Activated naive CD4-positive, alpha-beta T cell treated with anti-CD3 and anti-CD28 coated beads, Interleukin-2, amount 50 U/mL, for 16 hours (primary cell): ENCODE measurements at places on chromosomes 6 and 20.

- DNase-seq = peak; percentile 78
Observed at GRCh38 chr20:39081255-39081654, 119.1 kb downstream of the DHX35 start.

DNA sequence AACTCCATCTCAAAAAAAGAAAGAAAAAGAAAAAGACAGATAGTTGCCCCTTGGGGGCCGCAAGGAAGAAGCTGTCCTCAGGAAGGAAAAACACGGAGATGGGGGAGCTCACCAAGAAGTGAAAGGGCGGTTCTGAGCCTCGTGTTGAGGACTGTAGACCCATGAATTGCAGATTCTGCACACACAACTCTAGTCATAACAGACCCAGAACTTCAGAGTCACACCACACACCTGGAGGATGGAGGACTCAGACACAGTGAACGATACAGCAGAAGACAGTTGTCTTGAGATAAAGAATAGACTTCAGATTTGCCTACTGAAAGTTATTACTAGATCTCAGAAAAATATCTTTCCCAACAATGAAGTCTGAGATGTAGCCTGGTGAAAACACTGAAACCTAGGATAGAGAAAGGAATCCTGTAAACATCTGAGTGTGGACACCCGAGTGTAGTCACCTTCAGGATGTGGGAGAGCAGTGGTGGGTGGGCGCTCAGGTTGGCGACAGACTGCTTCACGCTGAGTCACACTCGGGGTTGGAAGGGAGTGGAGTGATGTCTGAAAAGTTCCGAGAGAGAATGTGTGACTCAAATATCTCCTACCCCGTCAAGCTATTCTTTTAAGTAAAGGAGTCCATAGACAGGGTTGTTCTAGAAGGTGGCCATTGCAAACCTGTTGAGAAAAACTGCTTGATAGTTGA is 88.1 kb downstream of the MAP3K4 start:
- peak; percentile 26 for DNase-seq

DNA sequence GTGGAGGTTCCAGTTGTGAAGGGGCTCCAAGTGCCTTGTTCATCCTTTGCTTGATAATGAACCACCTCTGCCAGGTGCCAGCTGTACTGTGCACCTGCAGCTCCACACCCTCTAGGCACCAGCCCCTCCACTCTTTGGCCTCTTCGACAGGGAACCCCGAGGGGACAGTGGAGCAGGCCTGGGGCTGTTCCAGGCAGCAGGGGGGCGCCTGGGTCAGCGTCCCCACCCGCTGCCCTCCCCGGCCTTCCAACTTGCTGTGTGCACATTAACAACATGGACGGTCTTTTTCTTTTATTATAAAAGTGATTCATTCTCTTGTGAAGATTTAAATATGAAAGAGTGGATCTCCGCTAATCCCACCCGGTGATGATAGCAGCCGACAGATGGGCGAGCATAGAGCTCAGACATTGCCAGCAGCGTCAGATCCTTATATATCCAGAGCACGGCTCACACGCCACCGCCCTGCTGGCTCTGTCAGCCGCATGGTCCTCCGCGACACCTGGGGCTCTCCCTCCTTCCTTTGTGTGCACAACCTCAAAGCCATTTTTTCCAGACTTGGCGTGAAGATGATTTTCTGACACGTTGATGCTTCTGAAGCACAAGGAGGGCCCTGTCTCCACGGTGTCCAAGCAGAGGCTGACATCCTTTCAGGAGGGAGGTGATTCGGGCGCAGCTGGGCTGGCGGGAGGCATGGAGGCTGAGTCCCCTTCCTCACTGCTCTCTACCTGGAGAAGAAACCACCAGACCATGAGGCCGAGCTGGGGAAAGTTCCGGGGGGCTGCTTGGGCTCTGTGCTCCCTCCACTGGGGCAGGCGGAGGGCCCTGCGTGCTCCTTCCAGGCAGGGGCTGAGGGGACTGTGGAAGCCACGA is 22.2 kb upstream of the MRGBP start:
- DNase-seq = no peak

DNA sequence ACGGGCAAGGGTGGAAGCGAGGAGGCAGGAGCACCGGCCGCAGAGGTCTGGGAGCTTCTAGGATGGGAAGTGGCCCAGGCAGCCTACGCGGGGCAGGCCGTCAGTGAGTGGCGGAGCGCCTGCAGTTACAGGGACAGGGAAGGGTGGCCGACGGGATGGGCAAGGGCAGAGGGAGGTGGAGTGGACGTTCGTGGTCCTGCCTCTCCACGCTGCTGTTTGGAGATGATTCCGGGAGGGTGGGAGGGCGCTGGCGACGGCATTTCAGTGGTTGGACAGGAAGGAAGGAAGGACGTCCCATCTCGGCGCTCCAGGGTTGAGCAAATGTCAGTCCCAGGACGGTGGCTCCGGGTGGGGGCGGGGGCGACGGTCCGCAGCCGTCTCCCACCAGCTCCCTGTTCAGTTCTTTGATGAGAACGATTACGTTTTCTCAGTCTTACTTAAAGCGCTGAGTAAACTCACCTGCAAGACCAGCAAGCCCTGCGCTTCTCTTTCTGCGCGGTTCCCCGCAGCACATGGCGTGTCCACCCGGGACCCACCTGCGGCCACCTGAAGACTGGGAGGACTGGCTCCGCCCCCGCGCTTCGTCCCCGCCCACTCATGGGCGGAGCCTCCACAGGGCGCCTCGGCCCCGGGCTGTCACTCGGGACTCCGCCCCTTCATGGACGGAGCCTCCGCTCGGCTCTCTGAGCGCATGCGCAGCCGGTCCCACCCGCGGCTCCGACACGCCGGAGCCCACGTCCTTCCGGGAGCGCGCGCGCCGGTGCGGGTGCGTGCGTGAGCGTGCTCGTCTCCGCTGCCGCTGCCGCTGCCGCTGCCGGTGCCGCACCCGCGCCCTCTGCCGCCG is at the start of gene DNAJC5:
DNAJC5 (plus strand) TSS at position 769 of the 844 bp plus-strand sequence. CDS start 33,220 bp downstream, outside the sequence.
- DNase-seq = peak; percentile 95

DNA sequence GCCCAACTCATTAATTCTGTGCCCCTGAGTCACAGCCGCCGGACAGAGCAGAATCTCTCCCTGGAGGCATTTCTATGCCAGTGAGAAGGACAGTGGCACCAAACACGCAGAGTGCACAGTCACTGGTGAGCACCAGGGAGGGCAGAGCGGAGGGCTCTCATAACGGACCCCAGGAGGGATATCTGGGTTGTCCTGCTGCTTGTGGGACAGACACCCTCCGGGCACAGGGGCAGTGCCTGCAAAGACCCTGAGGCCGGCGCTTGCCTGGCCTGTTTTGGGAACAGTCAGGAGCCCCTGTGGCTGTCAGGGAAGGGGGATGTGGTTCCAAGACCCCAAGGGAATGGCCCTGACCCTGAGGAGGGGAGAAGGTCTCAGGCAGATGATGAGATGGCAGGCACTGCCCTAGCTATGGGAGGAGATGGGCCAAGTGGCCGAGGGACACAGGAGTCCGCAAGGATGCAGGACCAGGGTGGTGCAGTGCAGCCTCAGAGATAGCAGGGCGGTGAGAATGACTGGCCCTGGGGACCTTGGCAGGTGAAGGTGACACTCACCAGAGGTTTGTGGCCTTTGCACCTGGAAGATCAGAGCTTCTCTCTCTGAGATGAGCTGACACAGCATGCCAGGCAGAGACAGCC is 270.8 kb downstream of the SMOC2 start:
- DNase-seq = no peak

GRCh38 chr20:24727795-24728194 is 221.3 kb upstream of the CST7 start:
- DNase-seq = no peak

- DNase-seq = no peak
Observed at GRCh38 chr20:57130160-57130772, 136.2 kb downstream of the BMP7 start.

DNA sequence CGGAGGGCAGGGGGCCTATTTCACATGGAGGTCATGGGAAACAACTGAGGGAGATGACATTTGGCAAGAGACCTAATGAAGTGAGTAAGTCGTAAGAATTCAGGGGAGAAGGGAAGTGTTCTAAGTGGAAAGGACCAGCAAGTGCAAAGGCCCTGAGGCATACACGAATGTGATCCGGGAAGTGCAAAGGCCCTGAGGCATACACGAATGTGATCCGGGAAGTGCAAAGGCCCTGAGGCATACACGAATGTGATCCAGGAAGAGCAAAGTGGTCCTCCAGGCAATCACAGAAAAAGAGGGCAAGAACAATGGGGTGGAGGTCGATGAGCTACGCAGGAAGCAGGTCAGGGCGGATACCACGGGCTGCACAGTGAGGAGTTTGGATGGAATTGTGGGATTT is 24.2 kb upstream of the EXOC2 start:
- DNase-seq = no peak

GRCh38 chr20:35663516-35664465 is 909 bp downstream of the CPNE1 start:
- DNase-seq = peak; percentile 69

GRCh38 chr6:30364591-30364990 is 19.6 kb downstream of the RPP21 start:
- no peak for DNase-seq

DNA sequence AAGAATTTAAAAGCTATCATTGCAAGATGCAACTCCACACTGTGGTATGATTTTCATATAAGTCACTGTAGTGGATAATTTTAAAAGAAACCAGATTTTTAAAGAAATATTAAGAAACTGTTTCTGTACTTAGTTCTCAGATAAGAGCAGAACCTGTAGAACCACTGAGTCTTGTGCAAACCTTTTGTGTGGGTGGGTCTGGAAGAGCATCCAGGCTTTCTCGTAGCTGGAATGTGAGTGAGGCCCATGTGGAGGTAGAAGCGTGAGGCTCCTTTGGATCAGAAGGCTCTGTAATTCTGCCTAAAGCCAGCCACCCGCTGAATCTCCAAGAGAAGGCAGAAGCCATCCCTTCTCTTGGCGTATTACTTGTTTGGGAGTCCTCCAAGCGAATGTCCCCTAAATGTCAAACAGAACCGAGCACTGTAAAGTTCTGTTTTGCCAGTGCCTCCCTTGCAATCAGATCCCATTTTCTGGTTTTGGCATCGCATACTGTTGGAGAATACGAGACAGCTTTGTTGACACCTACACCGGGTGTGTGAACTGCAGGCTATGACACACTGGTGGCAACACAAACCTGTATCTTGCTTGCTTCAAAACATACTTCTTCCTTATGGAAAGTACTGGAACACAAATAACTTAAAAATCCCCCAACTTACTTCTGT is 188.7 kb downstream of the FOXC1 start:
- DNase-seq = no peak

DNA sequence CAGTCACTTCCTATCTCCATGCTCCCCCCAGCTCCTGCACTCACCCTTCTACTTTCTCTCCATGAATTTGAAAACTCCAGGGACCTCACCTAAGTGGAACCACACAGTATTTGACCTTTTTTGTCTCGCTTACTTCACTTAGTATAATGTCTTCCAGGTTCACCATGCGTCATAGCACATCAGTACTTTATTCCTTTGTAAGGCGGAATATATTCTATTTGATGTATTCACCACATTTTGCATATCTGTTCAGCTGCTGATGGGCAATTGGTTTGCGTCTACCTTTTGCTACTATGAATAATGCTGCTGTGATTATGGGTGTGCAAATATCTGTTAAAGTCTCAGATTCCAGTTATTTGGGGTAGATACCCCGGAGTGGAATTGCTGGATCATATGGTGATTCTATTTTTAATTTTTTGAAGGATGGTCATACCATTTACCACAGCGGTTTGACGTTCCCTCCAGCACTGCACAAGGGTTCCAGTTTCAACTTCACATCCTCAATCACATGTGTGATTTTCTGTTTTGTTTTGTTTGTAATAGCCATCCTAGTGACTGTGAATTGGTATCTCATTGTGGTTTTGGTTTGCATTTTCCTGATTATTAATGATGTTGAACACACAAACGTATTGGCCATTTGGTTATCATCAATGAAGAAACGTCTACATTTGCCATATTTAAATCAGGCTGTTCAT is 20.3 kb upstream of the SYNDIG1 start:
- DNase-seq = no peak

- no peak for DNase-seq
Observed at GRCh38 chr6:116072368-116072767, 11.7 kb upstream of the FRK start.

- no peak for DNase-seq
Observed at GRCh38 chr20:17391127-17391771, 139.9 kb downstream of the BFSP1 start.

- no peak for DNase-seq
Observed at GRCh38 chr6:31730631-31731086, 1.6 kb upstream of the DDAH2 start.

DNA sequence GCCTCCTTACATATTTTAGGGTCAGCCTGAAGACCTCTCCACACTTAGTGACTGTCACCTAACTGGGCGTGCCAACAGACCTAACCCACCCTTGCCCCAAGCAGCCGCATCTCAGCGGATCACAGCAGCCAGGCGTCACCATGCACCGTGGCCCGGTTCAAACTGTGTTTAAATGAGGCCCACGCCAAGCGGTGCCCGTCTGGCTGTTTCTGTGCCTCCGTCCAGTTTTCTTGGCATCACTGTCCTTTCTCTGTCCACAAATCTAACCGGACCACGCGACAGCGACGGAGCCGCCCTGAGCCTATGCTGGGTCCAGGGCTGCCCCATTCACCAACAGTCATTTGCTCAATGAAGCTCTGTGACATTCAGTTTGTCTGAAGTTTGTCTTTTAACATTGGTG is 393.3 kb downstream of the THBS2 start:
- no peak for DNase-seq

GRCh38 chr6:167951781-167952511 is 45.5 kb upstream of the KIF25 start:
- DNase-seq = no peak

DNA sequence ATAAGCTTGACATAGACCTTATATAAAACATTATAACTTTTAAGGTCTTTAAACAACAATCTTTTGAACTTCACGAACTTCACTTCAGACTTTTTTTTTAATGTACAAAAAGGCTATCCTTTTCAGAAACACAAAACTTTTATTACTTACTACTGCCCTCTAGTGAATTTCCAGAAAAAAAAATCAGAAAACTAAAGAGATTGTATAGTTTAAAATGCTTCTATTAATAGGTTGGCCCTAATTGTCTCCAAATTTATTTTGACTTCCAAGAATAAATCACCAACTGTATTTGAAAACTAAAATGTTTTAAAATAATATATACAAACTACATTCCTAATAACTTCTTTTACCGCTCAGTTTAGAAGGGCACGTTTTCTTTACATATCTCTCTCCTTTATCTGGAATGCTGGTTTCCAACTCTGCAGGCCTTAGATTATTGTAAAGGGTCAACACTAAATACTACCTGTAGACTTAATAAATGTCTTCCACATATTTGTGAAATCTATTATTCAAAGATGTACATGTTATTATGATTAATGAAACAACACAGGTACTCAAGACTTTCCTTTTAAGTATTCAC is 66.8 kb downstream of the LMBRD1 start:
- DNase-seq = no peak

DNA sequence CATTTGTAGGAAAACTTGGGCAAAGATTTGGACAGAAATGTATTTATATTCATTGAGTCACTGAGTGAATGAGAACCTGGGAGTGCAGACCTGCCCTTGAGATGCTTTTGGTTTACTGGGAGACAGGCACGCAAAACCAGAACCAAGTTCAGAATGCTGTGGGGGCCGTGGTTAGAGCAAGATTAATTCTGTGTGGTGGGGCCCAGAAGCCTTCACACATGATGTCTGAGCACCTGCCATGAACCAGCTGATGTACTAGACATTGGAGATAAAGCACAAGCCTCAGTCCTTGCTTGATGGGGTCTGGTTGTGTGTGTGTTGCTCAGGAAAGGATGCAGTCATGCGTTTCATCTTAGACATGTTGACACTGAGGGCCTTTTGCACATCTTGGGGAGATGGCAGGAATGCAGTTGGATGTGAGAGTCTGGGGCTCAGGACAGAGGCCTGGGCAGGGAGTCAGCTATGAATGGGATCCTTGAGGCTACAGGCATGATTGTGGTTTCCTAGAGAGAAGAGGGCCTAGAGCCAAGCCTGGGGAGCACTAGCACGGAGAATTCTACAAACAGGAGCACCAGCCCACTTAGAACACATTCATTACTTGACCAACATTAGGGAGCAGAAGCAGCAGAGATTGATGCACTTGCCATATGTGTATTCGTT is 114.3 kb upstream of the TMEM181 start:
- no peak for DNase-seq
